CD14-positive monocyte (primary cell): ENCODE measurements at places on chromosomes 1 and 21. TPM values are rescaled to one million over a fixed set of nuclear protein-coding genes. Genes with fewer than 3 reads are reported as not detected.

CFH gene
- polyA plus RNA-seq, result 0.36 TPM

GRCh38 chr1:15417059-15417934 lies 7.6 kb downstream of the EFHD2 start:
- H3K27me3 ChIP-seq, result no peaks in the 10 kb centered on the region
- peaks cover 96% of the 10 kb centered on the region for H3K4me1 ChIP-seq
- H3K27ac ChIP-seq, result peak overlapping the region; percentile 95
- peak; percentile 96 for DNase-seq
- H3K4me3 ChIP-seq, result peak overlapping the region; percentile 25

DNA sequence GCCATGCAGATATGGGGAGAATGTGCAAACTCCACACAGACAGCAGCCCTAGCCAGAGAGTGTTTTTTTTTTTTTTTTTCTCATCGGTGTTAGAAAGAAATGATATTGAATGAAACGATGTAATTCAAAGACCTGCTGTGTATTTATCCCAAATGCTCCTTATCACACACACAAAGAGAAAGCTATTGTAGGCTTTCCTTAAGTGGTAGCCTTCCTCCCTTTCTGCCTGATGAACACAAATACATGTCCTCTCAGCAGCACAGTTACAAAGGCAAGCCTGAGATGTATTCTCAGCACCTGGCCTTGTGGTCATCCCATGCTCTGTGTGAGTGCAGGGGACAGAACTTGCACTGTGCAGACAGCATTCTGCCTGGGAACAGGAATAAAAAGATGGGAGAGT lies 93.8 kb downstream of the PLPPR5 start:
- no peaks in the 10 kb centered on the region for H3K27me3 ChIP-seq
- DNase-seq, result no peak
- no peak overlapping the region for H3K27ac ChIP-seq
- no peak overlapping the region for H3K4me3 ChIP-seq
- no peaks in the 10 kb centered on the region for H3K4me1 ChIP-seq
- no peaks in the 10 kb centered on the region for H3K36me3 ChIP-seq

- H3K4me1 ChIP-seq, result no peaks in the 10 kb centered on the region
- H3K27ac ChIP-seq, result no peak overlapping the region
- H3K36me3 ChIP-seq, result no peaks in the 10 kb centered on the region
- no peak for DNase-seq
- peaks cover 1% of the 10 kb centered on the region for H3K27me3 ChIP-seq
These were observed 35.5 kb upstream of the ZNF362 start for GRCh38 chr1:33220676-33221384.

DNA sequence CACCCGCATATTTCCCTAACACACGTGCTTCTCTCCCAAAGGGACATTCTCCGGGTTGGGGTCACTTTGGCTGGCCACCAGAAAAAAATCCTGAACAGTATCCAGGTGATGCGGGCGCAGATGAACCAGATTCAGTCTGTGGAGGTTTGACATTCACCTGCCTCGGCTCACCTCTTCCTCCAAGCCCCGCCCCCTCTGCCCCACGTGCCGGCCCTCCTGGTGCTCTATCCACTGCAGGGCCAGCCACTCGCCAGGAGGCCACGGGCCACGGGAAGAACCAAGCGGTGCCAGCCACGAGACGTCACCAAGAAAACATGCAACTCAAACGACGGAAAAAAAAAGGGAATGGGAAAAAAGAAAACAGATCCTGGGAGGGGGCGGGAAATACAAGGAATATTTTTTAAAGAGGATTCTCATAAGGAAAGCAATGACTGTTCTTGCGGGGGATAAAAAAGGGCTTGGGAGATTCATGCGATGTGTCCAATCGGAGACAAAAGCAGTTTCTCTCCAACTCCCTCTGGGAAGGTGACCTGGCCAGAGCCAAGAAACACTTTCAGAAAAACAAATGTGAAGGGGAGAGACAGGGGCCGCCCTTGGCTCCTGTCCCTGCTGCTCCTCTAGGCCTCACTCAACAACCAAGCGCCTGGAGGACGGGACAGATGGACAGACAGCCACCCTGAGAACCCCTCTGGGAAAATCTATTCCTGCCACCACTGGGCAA lies 59.1 kb downstream of the LACTBL1 start:
- no peaks in the 10 kb centered on the region for H3K4me1 ChIP-seq
- H3K27ac ChIP-seq, result no peak overlapping the region
- no peaks in the 10 kb centered on the region for H3K27me3 ChIP-seq
- H3K4me3 ChIP-seq, result no peak overlapping the region
- no peak for DNase-seq
